ENCODE measurements at places on chromosomes 5 and 9.

GRCh38 chr9:69535911-69536310, 136.3 kb downstream of the APBA1 start:
- H3K36me3 ChIP-seq: no peaks in the 10 kb centered on the region
- no peak overlapping the region for H3K27ac ChIP-seq
- no peaks in the 10 kb centered on the region for H3K4me1 ChIP-seq
- H3K27me3 ChIP-seq: no peaks in the 10 kb centered on the region
- H3K4me3 ChIP-seq: no peak overlapping the region

DNA sequence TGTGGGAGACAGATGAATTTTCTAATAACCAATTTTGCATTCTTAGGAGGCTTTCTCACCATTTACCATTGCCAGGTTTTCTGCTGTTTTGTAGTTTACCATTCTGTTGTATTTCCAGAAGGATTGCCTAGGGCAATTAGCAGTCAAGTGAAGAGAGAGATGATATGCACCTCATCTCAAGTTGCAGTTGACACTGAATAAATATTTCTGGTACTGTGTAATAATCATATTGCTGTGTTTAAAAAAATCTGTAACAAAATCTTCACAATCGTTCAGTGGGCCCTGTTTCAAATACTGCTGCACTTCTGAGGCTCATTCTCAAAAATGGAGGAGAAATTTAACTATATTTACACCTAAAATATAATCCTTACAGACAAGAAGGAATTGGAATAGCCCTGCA, 706.1 kb upstream of the PTPRD start:
- H3K36me3 ChIP-seq: no peaks in the 10 kb centered on the region
- DNase-seq: no peak
- no peak overlapping the region for H3K27ac ChIP-seq
- H3K4me3 ChIP-seq: no peak overlapping the region
- no peaks in the 10 kb centered on the region for H3K4me1 ChIP-seq

DNA sequence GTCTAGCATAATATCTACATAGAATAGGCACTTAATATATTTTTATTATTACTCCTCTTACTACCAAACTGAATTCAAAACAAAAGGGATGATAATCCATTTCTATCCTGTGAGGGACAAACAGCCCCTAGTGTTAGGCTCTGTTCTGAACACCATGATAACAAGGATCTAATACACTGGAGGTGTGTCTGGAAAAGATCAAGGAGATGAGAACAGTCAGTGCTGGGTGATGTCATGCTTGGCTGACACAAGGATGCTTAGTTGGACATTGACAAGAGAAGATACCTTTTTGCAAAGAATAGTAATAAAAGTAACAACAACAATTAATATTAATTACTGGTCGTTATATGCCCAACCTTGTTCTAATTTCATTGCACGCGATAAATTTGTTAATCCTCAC, 458.7 kb downstream of the EBF1 start:
- DNase-seq: no peak
- H3K4me3 ChIP-seq: no peak overlapping the region
- H3K4me1 ChIP-seq: no peaks in the 10 kb centered on the region
- no peaks in the 10 kb centered on the region for H3K36me3 ChIP-seq
- H3K27me3 ChIP-seq: no peaks in the 10 kb centered on the region
- H3K27ac ChIP-seq: no peak overlapping the region

- DNase-seq: no peak
- peaks cover 45% of the 10 kb centered on the region for H3K27me3 ChIP-seq
- no peaks in the 10 kb centered on the region for H3K4me1 ChIP-seq
- H3K27ac ChIP-seq: no peak overlapping the region
- H3K36me3 ChIP-seq: no peaks in the 10 kb centered on the region
Observed at GRCh38 chr9:36738318-36738976, 165.8 kb downstream of the MELK start.

GRCh38 chr9:87592554-87593358, 95.1 kb downstream of the DAPK1 start:
- H3K27ac ChIP-seq: peak overlapping the region; percentile 35
- no peaks in the 10 kb centered on the region for H3K27me3 ChIP-seq
- peaks cover 62% of the 10 kb centered on the region for H3K4me1 ChIP-seq
- no peak overlapping the region for H3K4me3 ChIP-seq
- no peaks in the 10 kb centered on the region for H3K36me3 ChIP-seq
- DNase-seq: peak; percentile 84

DNA sequence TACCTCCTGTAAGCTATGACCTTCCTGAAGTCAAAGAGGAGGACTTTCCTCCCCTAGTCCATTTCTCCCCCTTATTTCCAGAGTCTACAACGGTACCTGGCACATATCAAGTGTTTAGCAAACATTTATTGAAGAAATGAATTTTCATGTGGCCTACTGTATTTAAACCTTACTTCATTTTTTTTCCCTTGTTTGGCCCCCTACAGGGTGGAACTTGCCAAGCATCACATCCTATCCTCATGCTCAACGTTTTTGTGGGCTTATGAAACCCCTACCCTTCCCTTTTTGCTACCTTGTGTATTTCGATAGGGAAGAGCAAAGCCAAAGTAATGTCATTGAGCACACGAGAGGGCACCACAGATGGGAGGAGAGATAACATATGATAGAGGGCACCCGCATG, 1857.8 kb upstream of the WWC1 start:
- no peak overlapping the region for H3K4me3 ChIP-seq
- no peaks in the 10 kb centered on the region for H3K27me3 ChIP-seq
- H3K36me3 ChIP-seq: no peaks in the 10 kb centered on the region

DNA sequence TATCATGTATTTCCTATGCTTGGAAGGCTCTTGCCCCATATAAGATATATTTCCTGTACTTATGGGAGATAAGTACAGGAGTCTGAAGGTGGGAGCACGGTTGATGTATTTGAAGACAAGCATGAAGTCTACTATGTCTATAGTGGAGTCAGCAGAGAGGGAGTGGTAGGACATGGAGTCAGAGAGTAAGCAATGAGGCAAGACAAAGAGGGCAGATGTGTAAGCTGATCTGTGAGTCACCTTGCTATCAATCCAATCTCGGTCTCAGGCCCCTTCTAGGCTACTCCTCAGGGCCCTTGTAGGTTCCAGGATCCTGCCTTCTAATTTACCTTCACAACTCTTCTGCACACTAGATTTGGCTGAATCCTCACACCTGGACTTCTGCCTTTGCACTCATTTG, 105.5 kb downstream of the MACIR start:
- no peaks in the 10 kb centered on the region for H3K4me1 ChIP-seq
- no peaks in the 10 kb centered on the region for H3K27me3 ChIP-seq
- no peak overlapping the region for H3K27ac ChIP-seq

GRCh38 chr9:34927061-34927460, 31.0 kb upstream of the PHF24 start:
- no peak overlapping the region for H3K27ac ChIP-seq
- peak; percentile 39 for DNase-seq
- no peak overlapping the region for H3K4me3 ChIP-seq
- no peaks in the 10 kb centered on the region for H3K36me3 ChIP-seq
- H3K4me1 ChIP-seq: no peaks in the 10 kb centered on the region
- H3K27me3 ChIP-seq: no peaks in the 10 kb centered on the region

DNA sequence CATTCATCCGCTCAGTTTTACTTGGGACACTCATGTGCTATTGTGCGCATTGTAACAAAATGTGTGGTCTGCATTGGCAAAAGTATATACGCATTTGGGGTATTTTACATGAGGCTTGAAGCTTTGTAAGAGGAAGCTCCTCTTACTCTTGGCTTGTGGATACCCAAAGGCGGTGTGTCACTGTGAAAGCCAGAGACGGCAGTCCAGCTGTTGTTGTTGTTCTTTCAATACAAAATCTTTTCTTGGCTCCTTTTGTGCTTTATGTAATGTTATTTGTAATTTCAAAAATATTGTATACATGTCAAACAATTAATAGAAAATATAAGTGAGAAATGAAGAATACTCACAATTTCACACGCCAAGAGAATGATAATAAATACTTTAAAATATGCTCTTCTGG, 128.3 kb upstream of the MOCS2 start:
- H3K36me3 ChIP-seq: no peaks in the 10 kb centered on the region
- no peak overlapping the region for H3K4me3 ChIP-seq
- DNase-seq: no peak
- H3K27ac ChIP-seq: no peak overlapping the region

DNA sequence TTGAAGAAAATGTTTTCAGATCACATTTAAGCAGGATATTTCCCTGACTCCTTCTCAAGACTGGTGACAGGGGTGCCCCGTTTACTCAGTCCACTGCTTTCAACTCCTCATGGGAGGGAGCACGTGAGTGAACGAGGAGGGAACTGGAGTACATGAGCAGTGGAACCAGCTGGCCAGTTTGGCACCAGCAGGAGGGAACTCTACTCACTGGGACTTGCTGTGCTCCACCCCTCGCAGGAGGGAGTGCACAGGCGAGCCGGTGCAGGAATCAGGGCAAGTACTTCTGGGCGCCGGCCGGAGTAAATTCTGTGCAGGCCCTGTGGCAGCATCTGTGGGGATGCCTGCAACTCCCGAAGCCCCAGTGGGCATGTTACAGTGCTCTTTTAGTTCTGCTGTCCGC, 1941.1 kb upstream of the C9orf72 start:
- H3K27me3 ChIP-seq: no peaks in the 10 kb centered on the region
- H3K36me3 ChIP-seq: no peaks in the 10 kb centered on the region
- no peak for DNase-seq

- H3K4me1 ChIP-seq: peaks cover 9% of the 10 kb centered on the region
- H3K27me3 ChIP-seq: peaks cover 3% of the 10 kb centered on the region
Observed at GRCh38 chr9:14432666-14433350, 118.9 kb upstream of the NFIB start.

DNA sequence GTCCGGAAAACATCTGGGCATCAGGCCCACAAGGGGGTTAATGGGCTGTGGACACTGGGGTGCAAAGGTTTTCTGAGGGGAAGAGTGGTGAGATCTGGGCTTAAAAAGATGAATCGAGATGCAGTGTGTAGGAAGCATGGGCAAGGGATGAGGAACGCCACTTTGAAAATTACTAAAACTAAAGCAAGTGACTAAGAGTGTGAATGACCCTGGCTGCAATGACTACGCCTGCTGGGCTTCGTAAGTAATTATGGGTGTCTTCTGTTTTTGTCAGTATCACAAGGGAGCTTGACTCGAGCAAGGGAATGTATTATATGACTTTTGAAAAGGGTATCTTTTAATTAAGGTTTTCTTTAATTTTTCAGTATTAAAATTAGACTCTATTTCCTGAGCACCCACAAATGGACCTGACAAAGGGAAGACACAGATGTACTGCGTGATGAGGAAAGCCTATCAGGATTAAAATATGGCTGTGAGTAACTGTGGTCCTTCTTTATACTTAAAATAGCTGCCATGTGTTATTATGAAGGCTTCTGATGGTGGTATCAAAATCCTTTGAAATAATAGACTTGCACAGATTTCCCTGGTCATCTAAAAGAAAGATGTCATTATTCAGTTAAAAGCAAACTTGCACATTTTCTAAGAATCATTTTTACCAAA, 4.2 kb downstream of the CTXN3 start:
- H3K36me3 ChIP-seq: no peaks in the 10 kb centered on the region
- no peak for DNase-seq
- no peaks in the 10 kb centered on the region for H3K27me3 ChIP-seq

- no peaks in the 10 kb centered on the region for H3K27me3 ChIP-seq
- no peak for DNase-seq
Observed at GRCh38 chr5:154319736-154320135, 126.1 kb upstream of the SAP30L start.

GRCh38 chr9:81559197-81559596, 130.2 kb downstream of the TLE1 start:
- peak overlapping the region; percentile 76 for H3K27ac ChIP-seq
- peaks cover 17% of the 10 kb centered on the region for H3K4me1 ChIP-seq
- no peaks in the 10 kb centered on the region for H3K36me3 ChIP-seq

DNA sequence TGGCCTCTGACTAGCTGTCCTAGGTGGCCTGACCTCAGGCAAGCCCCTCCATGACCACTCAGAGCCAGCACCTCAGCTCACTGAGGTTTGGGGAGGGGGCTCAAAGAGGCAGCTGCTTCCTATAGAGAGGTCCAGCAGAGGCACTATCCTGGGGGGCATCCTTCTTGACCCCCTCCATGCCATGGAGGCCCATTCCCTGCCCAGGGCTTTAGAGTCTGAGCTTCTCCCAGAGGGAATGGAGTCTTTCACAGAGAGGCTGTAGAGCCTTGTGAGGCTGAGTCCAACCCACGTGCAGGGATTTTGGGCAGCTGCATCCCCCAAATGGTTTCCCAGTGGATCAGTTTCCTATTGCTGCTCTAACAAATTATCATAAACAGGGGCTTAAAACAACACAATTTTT, 16.9 kb downstream of the IRF1 start:
- DNase-seq: no peak
- H3K4me3 ChIP-seq: no peak overlapping the region
- no peak overlapping the region for H3K27ac ChIP-seq
- H3K27me3 ChIP-seq: no peaks in the 10 kb centered on the region
- H3K36me3 ChIP-seq: peaks cover 11% of the 10 kb centered on the region

GRCh38 chr5:9605041-9605838, 24.9 kb downstream of the TAS2R1 start:
- H3K36me3 ChIP-seq: no peaks in the 10 kb centered on the region
- no peak overlapping the region for H3K4me3 ChIP-seq
- no peak overlapping the region for H3K27ac ChIP-seq
- H3K27me3 ChIP-seq: no peaks in the 10 kb centered on the region
- no peaks in the 10 kb centered on the region for H3K4me1 ChIP-seq

DNA sequence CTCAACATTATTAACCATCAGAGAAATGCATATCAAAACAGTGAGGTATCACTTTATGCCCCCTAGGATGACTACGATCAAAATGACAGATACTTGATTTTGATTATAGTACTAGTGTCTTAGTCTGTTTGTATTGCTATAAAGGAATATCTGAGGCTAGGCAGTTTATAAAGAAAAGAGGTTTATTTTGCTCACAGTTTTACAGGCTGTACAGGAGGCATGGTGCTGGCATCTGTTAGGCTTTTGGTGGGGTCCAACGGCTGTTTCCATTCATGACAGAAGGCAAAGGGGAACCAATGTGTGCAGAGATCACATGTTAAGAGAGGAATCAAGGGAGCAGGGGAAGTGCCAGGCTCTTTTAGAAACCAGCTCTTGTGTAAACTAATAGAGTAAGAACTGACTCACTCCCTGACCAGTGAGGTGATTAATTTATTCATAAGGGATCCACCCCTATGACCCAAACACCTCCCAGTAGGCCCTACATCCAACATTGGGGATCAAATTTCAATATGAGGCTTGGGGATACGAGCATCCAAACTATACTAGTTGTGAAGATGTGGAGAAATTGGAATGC, 16.0 kb upstream of the AFF4 start:
- no peaks in the 10 kb centered on the region for H3K36me3 ChIP-seq
- H3K27me3 ChIP-seq: no peaks in the 10 kb centered on the region
- H3K27ac ChIP-seq: no peak overlapping the region
- no peak overlapping the region for H3K4me3 ChIP-seq
- no peak for DNase-seq

DNA sequence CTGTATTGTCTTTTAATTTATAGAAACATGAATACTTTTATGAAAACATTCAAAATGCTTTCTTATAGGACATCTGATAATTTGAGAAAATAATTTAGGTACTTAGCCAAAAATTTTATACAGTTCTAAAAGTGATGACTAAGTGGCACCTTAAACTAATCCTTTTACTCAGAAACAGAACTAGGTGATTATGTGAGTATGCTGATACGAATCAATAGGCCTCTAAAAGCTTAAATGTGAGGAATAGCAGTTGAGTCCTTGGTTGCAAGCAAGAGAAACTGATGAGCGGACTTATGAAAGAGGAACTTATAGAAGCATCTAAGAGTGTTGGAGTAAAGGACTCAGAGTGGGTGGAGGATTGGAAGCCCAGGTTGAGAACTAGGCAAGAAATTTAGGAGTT, 26.4 kb downstream of the ANXA1 start:
- H3K27ac ChIP-seq: no peak overlapping the region
- no peaks in the 10 kb centered on the region for H3K27me3 ChIP-seq
- no peak overlapping the region for H3K4me3 ChIP-seq

GRCh38 chr9:131666774-131667173, 73.1 kb downstream of the RAPGEF1 start:
- H3K4me1 ChIP-seq: peaks cover 37% of the 10 kb centered on the region
- H3K27me3 ChIP-seq: no peaks in the 10 kb centered on the region
- DNase-seq: no peak
- no peak overlapping the region for H3K4me3 ChIP-seq
- no peaks in the 10 kb centered on the region for H3K36me3 ChIP-seq
- no peak overlapping the region for H3K27ac ChIP-seq

Measured in stomach (tissue), 19 donors.